Stimulated activated CD8-positive, alpha-beta memory T cell treated with anti-CD3 and anti-CD28 coated beads, Interleukin-4, amount 100 ng/mL, for 4 hours (primary cell): ENCODE measurements at places on chromosomes 11 and 22.

DNA sequence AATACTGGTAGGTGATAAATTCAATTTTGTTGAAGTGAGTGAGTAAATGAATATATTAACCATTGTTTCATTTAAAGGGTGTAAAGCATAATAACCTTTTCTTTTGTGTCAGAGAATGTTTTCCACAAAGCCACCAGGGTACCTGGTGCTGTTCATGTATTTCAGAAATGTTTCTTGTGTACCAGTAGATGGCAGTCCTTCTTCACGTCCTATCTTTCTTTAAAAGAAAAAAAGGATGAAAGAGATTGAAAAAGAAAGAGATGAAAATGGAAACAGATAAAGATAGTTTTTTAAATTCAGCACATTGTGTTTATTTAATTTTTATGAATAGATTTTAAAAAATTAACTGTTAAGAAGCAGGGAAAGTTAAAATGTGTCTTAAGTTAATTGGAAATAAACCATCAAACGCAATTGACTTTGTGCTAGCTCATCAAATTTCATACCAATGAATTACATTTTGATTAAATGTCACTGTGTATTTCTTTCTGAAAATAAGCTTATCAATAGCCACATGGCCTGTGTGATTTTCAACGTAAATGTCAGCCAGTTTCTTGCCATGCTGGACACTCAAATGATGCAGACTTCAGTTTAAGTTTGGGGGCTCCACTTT lies 65.5 kb upstream of the CHORDC1 start:
- no peak for DNase-seq

DNA sequence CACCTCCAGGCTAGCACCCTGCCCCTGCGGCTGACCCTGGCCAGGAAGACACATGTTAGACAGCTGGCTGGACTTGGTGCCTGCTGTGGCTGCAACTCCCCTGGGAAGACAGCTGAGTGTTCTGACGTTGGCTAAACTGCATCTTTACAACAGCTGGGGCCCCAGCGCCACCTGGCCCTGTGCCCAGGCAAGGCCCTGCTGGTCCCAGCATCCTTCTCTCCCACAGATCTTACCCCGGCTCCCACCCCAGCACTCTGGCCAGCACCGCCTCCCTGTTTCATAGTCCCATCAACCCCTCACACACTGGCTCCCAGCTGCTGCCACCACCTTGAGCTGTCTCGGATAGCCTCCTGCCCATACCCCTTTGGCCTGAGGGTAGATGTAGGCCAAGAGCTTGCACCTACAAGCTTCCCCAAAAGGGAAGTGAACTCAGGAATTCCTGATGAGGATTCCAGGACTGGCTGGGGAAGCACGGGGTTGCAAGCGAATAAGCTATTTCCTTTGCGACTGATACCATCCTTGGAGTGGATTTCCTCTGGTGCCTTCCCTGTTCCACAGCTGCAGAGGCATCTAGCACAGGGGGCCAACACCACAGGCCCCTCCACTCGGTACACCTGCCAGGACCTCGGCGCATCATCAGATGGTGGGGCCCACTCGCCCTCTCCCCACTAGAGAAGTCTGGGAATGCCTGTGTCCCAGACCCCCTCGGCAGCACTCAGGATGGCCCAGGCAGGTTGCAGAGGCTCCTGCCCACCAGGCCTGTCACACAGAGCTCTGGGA lies 28.5 kb downstream of the RSPH14 start:
- DNase-seq = no peak

- DNase-seq = no peak
Measured at GRCh38 chr11:124725719-124726105, 14.0 kb upstream of the NRGN start.

DNA sequence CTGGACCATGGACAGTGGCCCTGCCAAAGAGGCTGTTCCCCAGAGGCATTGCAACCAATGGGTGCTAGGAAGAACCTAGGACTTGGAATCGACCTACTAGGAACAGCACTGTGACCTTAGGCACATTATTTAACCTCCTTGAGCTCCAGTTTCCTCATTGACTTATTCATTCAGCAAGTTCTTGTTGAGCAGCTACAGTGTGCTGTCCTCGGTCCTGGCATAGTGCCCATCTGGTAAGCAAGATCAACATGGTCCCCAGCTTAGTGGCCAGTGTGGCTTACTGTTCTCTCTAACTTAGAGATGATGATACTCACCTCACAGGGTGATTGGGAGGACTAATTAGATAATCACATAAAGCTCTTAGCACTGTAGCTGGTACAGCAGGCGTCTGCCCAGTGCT lies 8.2 kb downstream of the ABCG4 start:
- no peak for DNase-seq

DNA sequence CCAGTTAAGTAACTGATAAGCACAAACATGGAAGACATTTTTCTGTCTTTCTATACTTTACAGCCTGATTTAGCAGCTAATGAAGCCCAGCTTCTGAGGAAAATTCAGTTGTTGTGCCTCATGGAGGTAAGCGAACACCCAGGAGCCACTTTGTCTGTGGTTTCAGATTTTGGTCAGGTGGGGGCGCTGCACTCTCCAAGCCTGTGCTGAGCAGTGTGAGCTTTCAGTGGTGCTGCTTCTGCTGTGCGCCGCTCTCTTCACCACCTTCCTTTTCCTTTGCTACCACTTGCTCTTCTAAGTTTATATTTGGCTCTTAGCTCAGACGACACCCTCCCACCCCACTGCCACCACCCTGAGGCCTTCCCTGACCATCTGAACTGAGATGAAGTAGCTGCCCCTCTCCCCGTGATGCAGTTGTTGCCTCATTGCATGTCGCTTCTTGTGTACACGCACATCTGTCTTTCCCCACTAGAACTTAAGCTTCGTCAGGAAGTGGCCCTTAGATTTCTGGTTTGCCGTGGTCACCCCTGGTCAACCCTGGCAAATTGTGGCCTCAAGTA lies 14.0 kb downstream of the PSMD13 start:
- DNase-seq = peak; percentile 64

DNA sequence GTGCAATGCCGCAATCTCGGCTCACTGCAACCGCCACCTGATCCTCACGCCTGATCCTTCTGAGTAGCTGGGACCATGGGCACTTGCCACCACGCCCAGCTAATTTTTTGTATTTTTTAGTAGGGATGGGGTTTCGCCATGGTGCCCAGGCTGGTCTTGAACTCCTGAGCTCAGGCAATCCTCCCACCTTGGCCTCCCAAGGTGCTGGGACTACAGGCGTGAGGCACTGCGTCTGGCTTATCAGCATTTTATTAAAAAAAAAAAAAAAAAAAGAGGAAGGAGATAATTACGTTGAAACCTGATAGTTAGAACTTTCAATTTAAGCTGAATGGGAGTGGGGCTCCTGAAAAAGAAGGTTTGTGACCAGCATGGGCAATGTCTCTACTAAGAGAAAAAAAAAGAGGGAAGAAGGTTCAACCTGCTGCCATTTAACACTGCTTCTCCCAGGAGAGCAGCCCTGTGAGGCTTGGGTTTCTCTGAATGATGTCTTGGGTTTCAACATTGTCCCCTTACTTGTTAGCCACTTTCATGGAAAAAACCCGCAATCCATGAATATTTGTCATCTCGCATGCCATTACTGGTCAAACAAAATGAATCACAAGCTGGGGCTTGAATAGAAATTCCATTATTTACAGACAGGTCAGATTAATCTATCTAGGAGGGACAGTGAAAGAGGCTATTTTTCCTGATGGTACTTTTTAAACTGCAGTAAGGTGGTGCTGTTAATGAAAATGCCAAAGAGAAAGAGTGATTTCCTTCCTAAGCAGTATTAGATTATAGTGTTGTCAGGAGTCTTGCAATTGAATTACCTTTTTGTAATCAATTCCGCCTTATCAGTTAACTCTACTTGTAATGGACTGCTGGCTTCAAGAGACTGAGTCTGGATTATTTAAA lies 72.5 kb downstream of the PACS1 start:
- no peak for DNase-seq

DNA sequence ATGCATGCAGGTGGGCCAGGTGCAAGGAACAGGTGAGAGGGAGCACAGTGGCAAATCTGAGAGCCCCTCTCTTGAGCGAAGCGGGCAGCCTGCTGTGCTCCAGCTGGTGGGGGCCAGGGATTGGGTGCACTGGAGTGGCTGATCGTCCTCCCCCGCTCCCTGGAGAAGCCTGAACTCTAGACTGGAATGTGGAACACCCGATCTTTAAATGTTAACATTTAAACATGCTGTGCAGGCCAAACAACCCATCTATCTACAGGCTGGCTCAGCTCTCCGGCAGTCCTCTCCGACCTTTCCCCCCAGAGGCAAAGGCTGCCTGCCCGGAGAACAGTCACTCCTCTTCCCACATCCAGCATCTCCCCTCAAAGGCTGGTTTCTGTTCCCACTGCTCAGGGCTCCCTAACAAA lies 5.1 kb downstream of the MRGPRF start:
- DNase-seq = no peak

GRCh38 chr11:4467811-4468606 lies 14.4 kb upstream of the OR52K1 start:
- DNase-seq = no peak

DNA sequence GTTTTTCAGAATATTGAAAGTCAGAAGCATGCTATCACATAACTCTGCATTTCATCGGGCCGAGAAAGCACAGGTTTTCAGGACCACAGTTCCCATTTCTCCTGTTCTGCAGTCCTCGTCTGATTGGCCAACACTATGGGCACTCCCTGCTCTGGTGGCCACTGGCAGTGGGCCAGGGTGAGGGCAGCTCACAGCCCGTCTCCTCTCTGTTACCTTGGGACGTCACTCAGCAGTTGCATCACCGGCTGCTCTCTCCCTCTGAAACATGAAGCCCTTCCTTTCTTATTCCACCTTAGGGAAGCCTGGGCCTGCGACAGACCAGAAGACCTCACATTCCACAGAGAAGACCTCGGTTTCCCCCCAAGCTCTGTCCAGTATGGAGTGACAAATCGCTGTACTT lies 11.4 kb upstream of the MICAL3 start:
- no peak for DNase-seq

GRCh38 chr11:22730319-22730718 lies 63.9 kb downstream of the GAS2 start:
- no peak for DNase-seq

DNA sequence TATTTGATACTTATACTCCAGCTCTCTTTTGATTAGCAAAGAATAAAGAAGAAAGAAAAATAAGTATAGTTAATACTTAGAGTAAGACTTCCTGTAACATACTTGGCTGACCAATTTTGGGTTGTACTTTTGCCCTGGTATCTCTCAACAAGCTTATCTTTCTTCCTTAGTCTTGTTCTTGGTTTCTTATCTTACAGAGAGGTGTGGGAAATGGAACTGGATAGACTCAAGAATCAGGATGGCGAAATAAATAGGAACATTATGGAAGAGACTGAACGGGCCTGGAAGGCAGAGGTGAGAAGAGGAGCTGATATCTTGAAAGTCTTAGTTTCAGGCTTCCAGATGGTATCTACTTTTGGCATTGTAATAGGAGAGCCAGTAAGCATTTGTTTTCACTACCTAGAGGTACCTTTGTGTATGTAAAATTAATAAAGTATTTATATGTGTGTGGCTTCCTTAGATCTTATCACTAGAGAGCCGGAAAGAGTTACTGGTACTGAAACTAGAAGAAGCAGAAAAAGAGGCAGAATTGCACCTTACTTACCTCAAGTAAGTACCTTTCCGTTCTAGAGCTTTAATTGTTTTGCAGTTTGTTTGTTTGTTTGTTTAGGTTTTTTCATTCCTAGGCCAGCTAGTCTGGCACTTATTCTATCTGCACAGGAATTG lies 11.3 kb upstream of the BACE1-AS start:
- DNase-seq = no peak

- DNase-seq = no peak
Measured at GRCh38 chr11:62054484-62055121, 69.2 kb upstream of the INCENP start.

DNA sequence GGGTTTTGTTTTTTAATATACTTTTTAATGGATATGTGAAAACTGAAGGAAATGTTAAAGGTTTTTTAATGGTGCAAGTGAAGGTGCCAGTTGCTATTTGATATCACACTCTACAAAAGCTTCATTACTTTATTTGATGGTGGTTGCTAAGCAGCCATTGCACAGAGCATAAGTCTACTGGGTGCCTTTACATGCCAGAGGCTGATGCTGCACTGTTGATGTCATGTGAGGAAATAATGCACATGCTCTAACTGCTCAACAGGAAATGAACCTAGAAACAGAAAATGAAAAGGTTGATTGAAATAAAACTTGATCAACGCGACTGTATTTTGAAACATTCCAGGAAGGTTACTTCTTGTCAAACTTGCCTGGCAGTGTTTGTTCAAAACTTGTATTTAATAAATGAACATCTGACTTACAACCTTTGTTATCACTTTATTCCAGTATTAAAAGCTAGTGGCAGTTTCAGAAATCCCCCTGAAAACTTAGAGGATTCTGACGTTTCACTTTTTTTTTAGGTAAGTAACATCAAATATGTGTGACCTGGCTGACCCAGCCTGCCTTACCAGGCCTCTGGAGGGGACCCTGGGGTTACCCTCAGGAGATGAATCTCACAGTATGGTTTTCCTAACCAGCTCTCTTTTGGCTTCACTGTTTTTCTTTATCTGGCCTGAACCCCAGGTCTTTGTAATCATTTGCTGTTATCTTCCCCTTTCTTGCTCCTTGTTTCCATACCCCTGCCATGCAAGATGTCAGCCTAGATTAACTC lies 2.4 kb upstream of the ATP5MG start:
- DNase-seq = peak; percentile 2

DNA sequence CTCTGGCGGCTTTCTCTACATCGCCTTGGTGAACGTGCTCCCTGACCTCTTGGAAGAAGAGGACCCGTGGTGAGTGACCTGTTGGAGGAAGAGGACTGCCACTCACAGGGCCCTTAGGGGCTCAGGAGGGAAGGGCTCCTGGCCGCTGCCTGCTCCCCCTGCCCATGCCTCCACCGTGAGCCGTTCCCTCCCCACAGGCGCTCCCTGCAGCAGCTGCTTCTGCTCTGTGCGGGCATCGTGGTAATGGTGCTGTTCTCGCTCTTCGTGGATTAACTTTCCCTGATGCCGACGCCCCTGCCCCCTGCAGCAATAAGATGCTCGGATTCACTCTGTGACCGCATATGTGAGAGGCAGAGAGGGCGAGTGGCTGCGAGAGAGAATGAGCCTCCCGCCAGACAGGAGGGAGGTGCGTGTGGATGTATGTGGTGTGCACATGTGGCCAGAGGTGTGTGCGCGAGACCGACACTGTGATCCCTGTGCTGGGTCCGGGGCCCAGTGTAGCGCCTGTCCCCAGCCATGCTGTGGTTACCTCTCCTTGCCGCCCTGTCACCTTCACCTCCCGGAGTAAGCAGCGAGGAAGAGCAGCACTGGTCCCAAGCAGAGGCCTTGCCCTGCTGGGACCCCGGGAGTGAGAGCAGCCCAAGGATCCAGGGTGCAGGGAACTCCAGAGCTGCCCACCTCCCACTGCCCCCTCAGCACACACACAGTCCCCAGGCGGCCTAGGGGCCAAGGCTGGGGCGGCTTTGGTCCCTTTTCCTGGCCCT lies 6.9 kb downstream of the SLC39A13 start:
- DNase-seq = no peak

- no peak for DNase-seq
Measured at GRCh38 chr22:38684895-38685294, 3.1 kb downstream of the TOMM22 start.

- DNase-seq = no peak
Measured at GRCh38 chr11:78400116-78400515, 17.5 kb downstream of the GAB2 start.

DNA sequence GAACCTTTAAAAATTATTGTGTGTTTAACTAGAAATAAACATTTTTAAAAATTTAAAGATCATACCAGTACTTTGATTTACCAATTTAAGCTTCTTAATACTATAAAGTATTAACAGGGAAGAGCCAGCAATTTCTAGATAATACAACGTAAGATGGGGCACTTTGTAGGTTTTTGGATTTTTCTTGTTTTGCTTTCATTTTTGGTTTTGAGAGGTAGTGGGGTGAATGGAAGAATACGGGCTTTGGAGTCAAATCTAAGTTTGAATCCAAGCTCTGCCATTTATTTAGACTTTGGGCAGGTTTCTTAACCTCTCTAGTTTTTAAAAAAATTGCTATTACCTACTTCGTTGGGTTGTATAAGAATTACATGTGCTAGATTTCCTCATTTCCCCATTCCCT lies 44.9 kb downstream of the CSTPP1 start:
- no peak for DNase-seq
